ENCODE measurements at places on chromosomes 7 and 10.
A peak's percentile ranks its signal among the peaks of the same experiment; 100 is the strongest.

- peak; percentile 46 for ATAC-seq
Observed at GRCh38 chr10:29130190-29130673, 158.6 kb upstream of the LYZL1 start.

GRCh38 chr10:76982671-76983070, 654.9 kb downstream of the KCNMA1 start:
- no peak for ATAC-seq

DNA sequence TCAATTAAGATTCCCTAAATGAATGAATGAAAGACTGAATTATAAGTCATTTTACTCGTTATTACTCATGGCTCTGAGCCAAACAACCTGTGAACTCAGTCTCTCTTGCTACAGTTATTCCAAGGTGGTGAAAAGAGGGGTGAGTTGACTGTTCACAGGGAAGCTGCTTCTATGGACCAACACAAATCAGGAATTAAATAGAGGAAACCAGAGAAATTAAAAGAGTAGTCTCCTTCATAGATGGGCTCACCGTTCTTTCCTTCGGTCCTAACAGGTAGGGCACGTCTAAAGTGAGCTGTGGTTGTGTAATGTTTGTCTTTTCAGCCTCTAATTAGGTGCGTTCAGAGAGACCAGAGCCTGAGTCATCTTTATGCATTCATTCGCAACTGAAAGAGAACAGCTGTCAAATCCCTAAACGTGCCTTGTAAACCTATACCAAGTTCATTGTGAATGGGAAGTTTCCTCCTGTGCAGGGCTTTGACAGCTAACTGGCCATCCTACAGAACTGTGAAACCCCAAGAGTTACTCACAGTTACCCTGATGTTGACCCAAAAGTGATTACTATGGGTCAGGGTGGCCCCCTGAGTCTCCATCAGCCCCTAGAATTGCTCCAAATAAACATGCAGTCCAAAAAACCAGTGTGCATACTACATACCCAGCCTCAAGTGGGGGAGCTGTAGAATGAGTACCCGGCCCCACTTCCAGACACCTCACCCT, 18.2 kb upstream of the C10orf53 start:
- ATAC-seq: no peak

DNA sequence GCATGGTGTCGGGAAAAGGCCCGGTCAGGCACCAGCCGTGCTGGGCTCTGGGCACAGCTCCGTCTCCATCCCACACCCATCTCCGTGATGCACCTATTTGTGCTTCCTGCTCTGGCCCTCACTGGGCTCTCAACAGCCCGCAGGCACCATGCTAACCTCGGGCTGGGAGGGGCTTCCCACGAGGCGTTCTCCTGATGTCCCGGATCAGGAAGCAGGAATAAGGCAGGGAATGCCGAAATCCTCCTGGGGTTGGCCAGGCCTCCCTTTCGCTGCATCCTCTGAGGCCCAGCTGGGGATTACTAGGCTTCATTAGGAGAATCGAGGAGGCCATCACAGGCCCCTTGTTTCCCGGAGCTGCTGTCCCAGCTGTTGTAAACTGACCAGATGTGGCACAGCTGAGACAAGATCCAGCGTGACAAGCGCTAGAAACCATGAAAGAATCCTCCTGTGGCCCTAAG, 72.0 kb downstream of the FAM53B start:
- ATAC-seq: no peak

DNA sequence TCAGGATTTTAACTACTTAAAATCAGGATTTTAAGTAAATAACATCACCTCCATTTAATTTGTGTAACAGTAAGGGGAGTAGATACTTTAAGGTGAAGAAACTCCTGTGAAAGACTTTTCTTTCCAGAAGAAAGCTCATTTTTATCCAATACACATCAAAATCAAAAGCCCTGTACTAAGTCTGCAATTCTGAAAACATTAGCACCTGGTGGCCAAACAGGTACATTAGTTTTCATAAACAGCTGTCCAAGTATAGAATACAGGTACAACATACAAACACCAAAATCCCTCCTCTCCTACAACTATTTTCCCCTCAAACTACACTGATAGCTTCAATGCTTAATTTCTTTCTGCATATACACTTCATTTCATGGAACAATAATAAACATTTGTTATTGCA, 22.9 kb downstream of the FAM3C start:
- peak; percentile 24 for ATAC-seq

GRCh38 chr7:55053651-55054571, 35.1 kb downstream of the EGFR start:
- ATAC-seq: no peak

DNA sequence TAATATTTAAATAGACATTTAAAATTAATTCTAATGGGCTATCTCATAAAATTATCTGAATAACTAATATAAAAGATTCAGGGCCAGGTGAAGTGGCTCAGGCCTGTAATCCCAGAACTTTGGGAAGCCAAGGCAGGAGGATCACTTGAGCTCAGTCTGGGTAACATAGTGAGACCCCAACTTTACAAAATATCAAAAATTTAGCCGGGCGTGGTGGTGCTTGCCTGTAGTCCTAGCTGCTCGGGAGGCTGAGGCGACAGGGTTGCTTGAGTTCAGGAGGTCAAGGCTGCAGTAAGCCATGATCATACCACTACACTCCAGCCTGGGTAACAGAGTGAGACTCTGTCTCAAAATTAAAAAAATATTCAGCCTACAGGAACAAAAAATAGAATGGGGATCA, 12.5 kb downstream of the NOBOX start:
- no peak for ATAC-seq

DNA sequence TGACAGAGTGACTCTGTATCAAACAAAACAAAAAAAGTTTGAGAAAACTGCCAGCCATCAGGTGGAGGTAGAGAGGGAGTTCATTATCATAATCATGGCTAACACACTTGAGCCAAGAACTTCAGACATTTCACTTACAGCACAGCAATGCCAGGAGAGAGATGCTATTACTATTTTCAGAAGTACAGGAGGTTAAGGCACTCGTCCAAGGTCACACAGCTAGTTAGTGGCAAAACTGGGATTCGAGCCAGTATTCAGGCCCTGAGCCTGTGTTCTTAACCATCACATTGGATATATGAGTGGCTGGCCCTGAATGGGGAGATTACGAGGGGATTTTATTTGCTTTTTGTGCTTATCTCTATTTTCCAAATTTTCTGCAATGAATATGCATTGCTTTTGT, 24.8 kb upstream of the UNC5B start:
- no peak for ATAC-seq

- ATAC-seq: no peak
Observed at GRCh38 chr7:22855049-22855392, 32.4 kb upstream of the TOMM7 start.

GRCh38 chr7:44292420-44292817, 33.0 kb downstream of the CAMK2B start:
- ATAC-seq: no peak

GRCh38 chr10:98642281-98642680, 195.5 kb upstream of the HPS1 start:
- ATAC-seq: no peak

GRCh38 chr7:77537778-77538280, 734 bp downstream of the PTPN12 start:
- ATAC-seq: peak; percentile 48

GRCh38 chr10:99730026-99730425, 1.9 kb downstream of the COX15 start:
- no peak for ATAC-seq

All from SK-N-SH treated with all-trans-retinoic acid at 6 μM for 48 hours (cell line).